ENCODE measurements at places on chromosomes 13 and 19.

GRCh38 chr19:16893686-16893989, 4.8 kb downstream of the F2RL3 start:
- no peak for DNase-seq

DNA sequence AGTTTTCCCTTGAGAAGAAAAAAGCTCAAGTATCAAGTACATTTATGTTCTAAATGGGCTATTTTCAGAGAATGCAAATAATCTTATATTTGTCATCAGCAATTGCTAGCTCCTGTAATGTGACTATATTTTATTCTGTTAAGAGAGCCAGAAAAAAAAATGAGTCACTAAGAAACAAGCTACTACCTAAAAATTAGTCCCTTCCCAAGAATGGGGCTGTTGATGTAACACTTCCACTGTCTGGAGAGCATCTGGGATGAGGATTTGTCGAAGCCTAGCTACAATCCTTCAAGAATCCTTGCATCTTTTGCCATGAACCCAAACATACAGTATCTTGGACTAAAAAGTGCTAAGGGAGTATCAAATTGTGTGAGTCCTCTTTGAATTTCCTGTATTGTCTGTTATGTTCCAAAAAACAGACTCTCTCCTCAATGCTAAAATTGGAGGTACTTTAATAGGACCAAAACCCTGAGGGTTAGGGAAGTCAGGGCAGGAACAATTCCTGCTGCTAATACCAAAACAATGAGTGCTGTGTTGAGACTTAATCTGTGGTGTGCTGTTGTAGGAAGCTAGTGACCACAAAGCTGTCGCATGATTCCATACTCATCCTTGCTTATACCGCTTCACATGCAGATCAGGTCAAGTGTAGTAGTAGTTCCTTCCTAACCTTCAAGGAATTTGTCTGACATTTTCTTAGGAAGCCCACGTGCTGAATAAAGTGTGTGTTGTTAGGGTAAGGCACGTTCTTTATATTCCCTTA, 4.9 kb upstream of the ZC3H13 start:
- no peak for DNase-seq

DNA sequence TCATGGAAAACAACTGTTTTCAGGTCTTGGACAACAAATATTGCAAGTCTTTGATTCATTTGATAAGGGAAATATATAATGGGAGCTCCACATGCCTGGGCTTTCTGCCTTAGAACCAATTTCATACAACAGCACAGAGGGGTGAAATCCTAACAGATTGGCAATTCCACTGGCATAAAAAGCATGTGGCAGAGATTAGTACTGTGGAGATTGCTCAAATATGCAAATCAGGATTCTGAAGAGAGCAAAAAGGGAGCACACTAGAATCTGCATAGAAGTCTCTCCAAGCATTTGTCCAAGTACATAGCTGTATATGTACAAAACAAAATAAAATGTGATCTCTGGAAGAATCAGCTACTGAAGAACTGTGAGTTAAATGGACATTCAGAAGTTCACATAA, 312.9 kb upstream of the SLITRK5 start:
- DNase-seq = no peak

- DNase-seq = no peak
Measured at GRCh38 chr19:18473003-18473705, 35.2 kb upstream of the ISYNA1 start.

GRCh38 chr19:46787040-46787330, 1.4 kb downstream of the SLC1A5 start:
- no peak for DNase-seq

- DNase-seq = no peak
Measured at GRCh38 chr19:43318796-43319314, 34.6 kb upstream of the CD177 start.

DNA sequence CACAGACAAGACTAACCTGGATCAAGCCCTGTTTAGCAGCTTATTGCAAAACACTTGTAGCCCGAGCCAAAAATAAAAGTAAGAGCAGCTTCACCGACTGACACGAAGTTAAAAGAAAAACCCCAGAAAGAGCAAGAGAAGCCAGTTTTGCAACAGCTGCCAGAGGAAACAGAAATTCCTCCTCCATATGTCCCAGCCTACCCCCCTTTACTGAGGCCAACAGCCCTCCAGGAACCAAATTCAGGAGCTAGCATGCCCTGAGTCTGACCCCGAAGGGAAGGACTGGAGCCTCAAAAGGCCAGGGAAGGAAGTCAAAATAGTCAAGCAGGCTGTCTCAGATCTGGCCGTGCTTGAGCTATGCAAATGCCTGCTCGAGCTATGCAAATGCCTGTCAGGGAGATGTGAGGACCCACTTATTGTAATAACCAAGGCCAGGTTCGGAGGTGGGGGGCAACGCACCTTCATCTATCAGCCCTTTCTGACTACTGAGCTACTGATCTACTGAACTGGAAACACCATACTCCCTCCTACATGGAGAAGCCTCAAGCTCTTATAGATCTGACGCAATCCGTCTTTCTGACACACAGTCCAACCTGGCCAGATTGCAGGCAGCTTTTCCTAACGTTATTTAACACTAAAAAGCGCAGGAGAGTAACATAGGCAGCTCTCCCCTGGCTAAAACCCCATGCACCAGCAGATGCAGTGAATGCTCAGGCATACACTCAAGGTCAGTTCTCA, 6.7 kb downstream of the SIGLEC11 start:
- DNase-seq = no peak

- no peak for DNase-seq
Measured at GRCh38 chr19:41860419-41861115, 512 bp downstream of the RPS19 start.

- DNase-seq = no peak
Measured at GRCh38 chr19:51258165-51259160, 7.6 kb downstream of the SIGLECL1 start.

- DNase-seq = no peak
Measured at GRCh38 chr13:114099918-114100445, 32.4 kb downstream of the RASA3 start.

- no peak for DNase-seq
Measured at GRCh38 chr13:51727634-51728274, 76.2 kb downstream of the DHRS12 start.
